ENCODE measurements at places on chromosomes 3 and 15.

- no peak for DNase-seq
Observed at GRCh38 chr3:84125201-84125721, 833.5 kb upstream of the CADM2 start.

GRCh38 chr15:59298225-59298853 is 74.3 kb downstream of the MYO1E start:
- no peak for DNase-seq

- DNase-seq = no peak
Observed at GRCh38 chr3:43674345-43675085, 16.2 kb upstream of the ABHD5 start.

- DNase-seq = peak; percentile 86
Observed at GRCh38 chr3:191141728-191142127, 57.3 kb upstream of the OSTN start.

GRCh38 chr3:143328451-143328850 is 208.9 kb downstream of the CHST2 start:
- DNase-seq = no peak

GRCh38 chr3:12328132-12328836 is 39.4 kb downstream of the PPARG start:
- DNase-seq = no peak

DNA sequence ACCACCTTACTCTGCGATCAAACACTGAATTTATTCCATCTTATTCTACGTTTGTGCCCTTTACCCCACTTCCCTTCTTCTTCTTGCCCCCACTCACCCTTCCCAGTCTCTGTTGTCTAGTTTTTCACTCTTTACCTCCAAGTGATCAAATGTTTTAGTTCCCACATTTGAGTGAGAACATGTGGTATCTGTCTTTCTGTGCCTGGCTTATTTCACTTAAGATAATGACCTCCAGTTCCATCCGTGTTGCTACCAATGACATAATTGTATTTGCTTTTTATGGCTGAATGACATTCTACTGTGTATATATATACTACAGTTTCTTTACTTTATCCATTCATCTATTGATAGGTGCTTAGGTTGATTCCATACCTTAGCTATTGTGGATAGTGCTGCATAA is 78.8 kb downstream of the PDCD6IP start:
- no peak for DNase-seq

- peak; percentile 59 for DNase-seq
Observed at GRCh38 chr3:186414735-186415419, 52.8 kb upstream of the DGKG start.

GRCh38 chr15:85504749-85505676 is 124.6 kb downstream of the AKAP13 start:
- DNase-seq = peak; percentile 83

DNA sequence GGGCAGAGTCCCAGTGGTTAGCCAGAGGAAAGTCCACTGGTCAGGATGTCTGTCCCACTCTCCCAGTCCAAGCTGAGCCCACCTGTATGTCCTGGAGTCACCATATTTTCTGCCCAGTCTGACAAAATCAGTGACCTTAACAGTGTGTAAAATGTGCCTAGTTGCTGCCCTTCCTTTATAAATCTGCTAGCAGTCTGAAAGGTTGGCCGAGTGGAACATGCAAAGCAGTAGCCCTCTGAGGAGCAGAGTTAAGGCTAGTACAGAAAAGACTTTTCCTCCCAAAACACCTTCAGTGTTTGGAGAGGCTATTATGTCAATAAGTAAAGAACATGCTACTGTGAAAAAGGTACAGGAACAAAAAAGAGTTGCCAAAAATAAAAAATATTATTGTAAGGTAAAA is 15.3 kb downstream of the TTC21A start:
- no peak for DNase-seq

- peak; percentile 63 for DNase-seq
Observed at GRCh38 chr3:56294286-56294685, 174.0 kb downstream of the ERC2 start.

GRCh38 chr15:36815786-36816185 is 236.4 kb downstream of the CDIN1 start:
- DNase-seq = no peak

GRCh38 chr3:132461544-132461943 is 44.2 kb downstream of the DNAJC13 start:
- DNase-seq = peak; percentile 8

DNA sequence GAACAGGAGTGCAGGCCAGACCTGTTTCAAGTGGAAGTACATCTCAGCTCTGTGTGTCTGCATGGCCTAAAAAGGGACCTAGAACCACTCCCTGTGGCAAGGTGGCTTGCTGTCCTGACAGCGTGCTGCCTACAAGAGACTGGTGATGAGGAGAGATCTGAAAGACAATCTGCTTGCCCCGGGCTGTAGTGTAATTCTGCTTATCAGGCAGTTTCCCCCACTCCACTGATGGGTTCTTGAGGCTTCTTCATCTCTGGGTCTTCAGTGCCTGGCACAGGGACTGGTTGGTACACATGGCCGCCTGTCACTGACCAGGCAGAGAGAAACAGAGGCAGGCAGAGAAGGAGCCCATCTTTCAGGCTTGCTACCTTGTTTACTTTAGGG is 57.6 kb downstream of the HEG1 start:
- no peak for DNase-seq

GRCh38 chr3:159645874-159646273 is 342.8 kb upstream of the IL12A start:
- DNase-seq = no peak

GRCh38 chr3:58249358-58250092 is 11.9 kb downstream of the ABHD6 start:
- peak; percentile 30 for DNase-seq

GRCh38 chr15:41581110-41581509 is 22.1 kb downstream of the TYRO3 start:
- no peak for DNase-seq

DNA sequence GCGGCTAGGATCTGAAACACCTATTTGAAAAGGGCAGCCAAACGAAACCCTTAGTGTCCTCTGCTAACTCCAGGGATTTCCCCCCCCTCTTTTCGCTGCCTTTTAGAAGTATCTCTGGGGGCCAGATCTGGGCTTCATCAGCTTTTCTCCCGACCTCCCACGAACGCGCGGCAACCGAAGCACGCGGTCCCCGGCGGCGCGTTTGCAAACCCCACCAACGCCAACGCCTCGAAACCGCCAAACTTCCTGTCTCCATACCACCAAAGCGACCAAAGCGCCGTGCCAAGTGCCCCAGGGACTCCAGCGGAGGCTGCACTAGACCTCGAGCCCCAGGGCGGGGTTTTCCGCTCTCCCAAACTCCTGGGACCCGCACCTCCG is 155.8 kb upstream of the FRMD4B start:
- DNase-seq = peak; percentile 7

DNA sequence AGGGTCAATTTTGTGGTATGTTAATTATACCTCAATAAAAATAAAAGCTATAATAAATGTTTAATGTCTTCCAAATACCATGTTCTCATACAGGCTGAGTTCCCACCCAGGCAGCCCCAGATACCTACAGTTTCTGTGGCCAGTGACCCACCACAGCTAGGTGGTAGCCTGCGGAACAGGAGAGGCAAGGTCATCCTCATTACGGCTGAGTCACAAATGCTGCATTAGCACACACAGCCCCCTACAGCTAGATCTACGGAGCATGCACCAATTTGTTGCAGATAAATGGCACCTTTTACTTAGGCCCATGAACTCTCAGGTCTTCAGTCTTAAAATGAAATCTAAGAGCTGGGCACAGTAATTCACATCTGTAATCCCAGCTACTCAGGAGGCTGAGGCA is 5.1 kb downstream of the SPATA12 start:
- no peak for DNase-seq

DNA sequence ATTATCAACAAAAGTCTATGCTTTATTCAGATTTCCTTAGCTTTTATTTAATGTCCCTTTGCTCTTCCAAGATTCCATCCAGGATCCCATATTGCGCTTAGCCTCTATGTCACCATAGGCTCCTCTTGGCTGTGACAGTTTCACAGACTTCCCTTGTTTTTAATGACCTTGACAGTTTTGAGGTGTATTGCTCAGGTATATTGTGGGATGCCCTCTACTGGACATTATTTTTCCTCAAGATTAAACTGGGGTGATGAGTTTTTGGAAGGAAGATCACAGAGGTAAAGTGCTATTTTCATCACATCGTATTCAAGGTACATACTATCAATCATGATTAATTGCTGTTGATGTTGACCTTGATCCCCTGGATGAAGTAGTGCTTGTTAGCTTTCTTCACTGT is 99.1 kb upstream of the SMAD3 start:
- DNase-seq = no peak

GRCh38 chr3:79052054-79052681 is 715.6 kb downstream of the ROBO1 start:
- no peak for DNase-seq

DNA sequence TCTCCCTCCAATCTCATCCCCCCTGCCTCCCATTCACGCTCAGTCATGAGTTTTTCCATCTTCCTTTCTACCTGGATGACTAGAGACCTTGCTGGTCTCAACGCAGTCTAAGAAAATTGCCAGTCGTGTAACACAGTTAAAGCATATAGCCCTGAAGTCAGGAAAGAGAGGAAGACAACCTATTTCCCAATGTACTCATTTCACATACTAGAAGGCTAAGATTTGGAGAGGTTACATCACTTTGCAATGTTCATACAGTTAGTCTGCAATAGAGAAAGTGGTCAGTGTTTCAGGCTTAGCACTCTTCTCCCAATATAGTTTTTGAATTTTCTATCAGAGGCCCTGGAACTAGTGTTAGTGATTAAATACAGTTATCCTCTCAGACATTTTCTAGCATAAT is 278.6 kb downstream of the EDEM1 start:
- DNase-seq = no peak

DNA sequence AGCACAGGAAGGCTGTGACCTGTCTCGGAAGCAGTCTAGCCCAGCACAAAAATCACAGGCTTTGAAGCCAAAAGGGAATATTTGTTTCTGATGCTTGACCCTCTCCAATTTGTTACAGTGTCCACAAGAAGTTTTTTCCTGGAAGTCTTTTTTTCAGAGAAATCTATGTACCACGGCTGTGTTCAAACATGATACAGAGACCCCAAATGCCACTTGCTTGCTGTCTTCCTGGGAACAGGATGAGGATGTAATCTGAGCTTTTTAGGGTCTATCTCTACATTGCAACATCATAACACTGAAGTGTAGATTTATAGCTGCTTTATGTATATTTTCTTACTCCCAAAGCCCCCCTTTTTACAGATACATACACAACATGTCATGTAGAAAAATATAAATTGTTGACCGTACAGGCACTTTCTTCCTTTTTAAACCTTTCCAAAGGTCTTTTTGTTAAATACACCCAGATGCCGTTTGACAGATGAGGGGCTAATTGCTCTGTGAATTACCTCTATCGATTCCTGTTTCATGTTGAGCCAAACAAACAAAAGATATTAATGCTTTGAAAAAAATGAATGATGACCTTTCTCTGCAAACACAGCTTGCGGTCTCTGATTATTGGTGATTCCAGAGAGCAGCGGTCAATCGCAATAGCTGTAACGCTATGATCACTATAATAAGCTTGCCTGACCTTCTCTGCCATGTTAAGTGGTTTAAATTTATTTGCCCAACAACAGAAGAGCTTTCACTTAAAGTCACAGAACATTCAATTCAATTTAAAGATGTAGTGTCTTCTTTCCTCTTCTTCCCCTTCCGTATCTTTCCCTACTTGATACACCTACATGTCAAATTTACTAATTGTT is 875.9 kb upstream of the NR2F2 start:
- DNase-seq = no peak

DNA sequence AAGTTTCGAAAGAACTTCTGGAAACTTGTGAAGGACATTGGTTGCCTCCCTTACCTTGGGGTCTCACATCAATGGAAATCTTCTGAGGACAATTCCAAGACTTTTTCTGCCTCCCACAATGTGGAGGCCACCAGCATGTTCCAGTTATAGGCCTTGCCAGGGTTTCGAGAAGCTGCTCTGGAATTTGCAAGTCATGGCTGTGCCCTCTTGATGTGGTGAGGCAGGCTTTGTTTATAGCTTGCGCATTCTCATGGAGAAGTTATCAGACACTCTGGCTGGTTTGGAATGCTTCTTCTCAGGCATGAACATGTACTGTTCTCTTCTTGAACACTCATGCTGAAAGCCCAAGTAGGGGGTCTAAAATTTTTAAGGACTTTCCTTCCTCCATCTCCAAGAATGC is 4.1 kb downstream of the CXCR6 start:
- no peak for DNase-seq
